ENCODE measurements at places on chromosomes 6 and 20. TPM values are rescaled to one million over a fixed set of nuclear protein-coding genes. Genes with fewer than 3 reads are reported as not detected.

GRCh38 chr20:5008759-5009158 lies 7.4 kb upstream of the SLC23A2 start:
- no peak for DNase-seq

Gene HLA-DRB5
- total RNA-seq, result 1.9 TPM

Gene EEF1A2
- total RNA-seq, result 19.5 TPM

Gene MICA
- 12.5 TPM for total RNA-seq

Gene MEI4
- total RNA-seq, result 0.45 TPM
